WTC11 (cell line): ENCODE measurements at places on chromosomes 11 and 22. TPM values are rescaled to one million over a fixed set of nuclear protein-coding genes. Genes with fewer than 3 reads are reported as not detected.
A peak's percentile ranks its signal among the peaks of the same experiment; 100 is the strongest.

DCDC1 gene
- total RNA-seq: 0.22 to 0.25 TPM (median 0.25 TPM) in 3 replicates

OTOG gene
- 1.4 to 3.5 TPM (median 2.1 TPM) in 3 replicates for total RNA-seq

DNA sequence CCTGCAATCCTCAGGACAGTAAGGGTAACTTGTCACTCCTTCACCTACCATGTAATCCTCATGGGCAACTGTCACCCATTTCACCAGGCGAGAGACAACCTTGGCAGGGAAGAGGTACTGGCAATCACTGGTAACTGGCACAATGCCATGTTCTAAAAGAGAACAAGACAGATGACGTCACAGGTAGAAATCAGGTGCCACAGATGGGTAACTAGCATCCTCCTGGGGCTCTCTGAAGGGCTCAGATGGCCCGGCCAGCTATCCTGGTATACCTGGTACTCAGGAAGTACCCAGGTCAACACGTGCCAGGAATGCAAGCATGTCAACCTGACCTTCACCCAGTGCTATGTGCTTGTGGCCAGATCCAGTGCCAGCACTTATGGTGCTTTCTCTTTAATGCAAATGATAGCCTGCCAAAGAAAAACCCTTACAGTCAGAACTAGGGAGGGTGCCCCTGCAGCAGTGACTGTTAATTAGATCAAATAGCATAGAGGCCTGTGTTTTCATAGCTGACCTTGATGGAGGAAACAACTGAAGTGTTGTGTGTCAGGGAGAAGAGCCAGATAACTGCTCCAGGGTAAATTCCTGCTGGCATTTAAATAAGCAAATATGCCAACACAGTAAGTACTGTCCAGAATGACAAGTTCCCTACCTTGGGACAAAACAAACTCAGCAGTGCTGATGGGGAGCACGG is 36.2 kb downstream of the THOC5 start:
- no peak for DNase-seq

- peak; percentile 31 for DNase-seq
These were observed 314 bp downstream of the RIC8A start for GRCh38 chr11:207863-208180.

- DNase-seq: peak; percentile 78
These were observed 2.0 kb downstream of the HEPN1 start for GRCh38 chr11:124920870-124921609.

UPK2 gene
- not detected in 3 replicates for total RNA-seq
